NCI-H446 (cell line): ENCODE measurements at places on chromosomes 4 and X.

- no peak for DNase-seq
Observed at GRCh38 chr4:155887847-155888570, 15.5 kb upstream of the TDO2 start.

DNA sequence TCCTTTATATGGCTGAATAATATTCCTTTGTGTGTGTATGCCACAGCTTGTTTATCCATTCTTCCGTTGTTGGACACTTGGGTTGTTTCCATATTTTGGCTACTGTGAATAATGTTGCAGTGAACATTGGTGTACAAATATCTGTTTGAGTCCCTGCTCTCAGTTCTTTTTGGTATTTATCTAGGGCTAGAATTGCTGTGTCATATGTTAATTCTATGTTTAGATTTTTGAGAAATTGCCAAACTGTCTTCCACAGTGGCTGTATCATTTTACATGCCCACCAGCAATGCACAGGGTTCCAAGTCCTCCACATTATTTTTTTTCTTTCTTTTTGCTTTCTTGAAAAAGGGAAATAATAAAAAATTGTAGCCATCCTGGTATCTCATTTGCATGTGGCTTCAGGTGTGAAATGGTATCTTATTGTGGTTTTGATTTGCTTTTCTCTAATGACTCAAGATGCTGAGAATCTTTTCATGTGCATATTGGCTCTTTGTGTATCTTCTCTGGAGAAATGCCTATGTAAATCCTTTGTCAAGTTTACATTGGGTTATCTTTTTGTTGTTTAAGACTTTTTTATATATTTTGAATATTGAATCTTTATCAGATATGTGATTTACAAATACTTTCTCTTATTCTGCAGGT lies 129.7 kb downstream of the RAPGEF2 start:
- no peak for DNase-seq

- no peak for DNase-seq
Observed at GRCh38 chr4:189049682-189050081, 891.0 kb upstream of the FRG1 start.

DNA sequence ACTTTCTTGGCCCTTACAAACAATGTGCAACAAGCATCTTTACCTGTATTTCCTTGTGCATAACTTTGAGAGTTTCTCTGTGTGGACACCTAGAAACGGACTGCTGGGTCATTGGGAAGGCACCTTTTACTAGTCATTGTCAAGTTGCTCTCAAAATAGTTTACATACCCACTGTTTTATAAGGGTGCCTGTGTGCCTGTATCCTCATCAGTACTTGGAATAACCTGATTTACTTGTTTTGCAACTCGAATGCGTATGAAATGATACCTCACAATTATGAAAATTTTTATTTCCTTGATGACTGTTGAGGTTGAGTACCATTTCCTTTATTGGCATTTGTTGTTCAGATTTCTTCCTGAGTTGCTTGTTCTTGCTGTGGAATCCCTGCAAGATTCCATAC lies 150.8 kb downstream of the STIM2 start:
- no peak for DNase-seq

DNA sequence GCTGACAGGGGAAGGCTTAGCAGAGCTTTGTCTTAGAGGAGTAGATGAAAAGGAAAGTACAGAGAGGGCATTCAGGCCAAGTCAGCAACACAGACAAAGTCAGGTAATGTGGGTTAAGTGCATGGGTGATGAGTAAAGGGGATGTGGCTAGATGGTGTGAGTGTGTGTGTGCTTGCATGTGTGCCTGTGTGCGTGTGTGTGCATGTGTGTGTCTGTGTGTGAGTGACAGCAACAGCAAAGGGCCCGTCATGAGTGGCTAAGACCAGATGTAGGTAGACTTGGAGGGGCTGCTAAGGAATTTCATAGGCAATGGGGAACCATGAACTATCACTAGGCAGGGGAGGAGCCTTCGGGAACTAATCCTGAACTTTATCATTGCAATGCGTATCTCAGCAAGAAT lies 2.2 kb upstream of the GPR78 start:
- DNase-seq, result no peak
